Breast epithelium (tissue), 4 donors: ENCODE measurements at places on chromosomes 5 and 9.

DNA sequence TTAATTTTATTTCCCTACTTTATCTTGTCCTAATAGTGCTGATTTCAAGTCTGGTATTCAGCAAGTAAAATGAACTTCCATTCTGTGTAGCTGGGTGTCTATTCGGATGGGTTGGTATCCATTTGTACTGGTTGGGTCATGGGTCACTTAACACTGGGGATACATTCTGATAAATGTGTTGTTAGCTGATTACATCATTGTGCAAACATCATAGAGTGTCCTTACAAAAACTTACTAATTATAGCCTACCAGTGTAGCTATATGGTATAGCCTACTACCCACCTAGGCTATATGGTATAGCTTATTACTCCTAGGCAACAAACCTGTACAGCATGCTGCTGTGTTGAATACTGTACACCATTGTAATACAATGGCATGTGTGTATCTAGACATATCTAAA is 1373.7 kb upstream of the DMAC1 start:
- DNase-seq: no peak

GRCh38 chr5:60257596-60258271 is 364.2 kb upstream of the PDE4D start:
- no peak for DNase-seq

- DNase-seq: peak; percentile 86
Observed at GRCh38 chr9:120916588-120916987, 10.0 kb downstream of the TRAF1 start.

- no peak for DNase-seq
Observed at GRCh38 chr9:111559000-111559610, 34.1 kb downstream of the ZNF483 start.

DNA sequence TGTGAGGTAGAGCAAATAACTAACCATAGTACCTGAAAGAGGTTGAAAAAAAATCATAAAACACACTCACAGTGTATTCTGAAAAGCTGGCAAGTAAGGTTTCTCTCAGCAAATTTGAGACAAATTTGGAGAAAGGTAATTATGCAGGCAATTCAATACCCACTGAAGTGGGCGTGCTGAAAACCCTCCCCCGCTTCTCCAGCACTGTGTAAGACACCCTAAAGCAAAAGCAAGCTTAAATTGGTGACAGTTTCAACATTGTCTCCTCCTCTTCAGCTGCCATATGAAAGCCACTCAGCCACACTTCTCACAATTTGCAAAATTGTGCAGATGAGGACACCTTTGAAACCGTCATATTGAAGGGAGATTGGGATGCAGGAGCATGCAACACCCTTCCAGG is 322.3 kb upstream of the CDH6 start:
- no peak for DNase-seq

DNA sequence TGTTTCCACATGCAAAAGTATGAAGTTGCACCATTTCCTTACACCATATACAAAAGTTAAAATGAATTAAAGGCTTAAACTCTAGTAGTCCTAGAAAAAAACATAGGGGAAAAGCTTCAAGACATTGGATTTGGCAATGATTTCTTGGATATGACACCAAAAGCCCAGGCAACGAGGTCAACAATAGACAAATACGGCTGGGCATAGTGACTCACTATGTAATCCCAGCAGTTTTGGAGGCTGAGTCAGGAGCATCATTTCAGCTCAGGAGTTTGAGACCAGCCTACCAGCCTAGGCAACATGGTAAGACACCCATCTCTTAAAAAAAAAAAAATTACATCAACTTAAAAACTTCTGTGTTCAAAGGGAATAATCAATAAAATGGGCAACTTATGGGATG is 30.9 kb upstream of the SREK1 start:
- DNase-seq: no peak

DNA sequence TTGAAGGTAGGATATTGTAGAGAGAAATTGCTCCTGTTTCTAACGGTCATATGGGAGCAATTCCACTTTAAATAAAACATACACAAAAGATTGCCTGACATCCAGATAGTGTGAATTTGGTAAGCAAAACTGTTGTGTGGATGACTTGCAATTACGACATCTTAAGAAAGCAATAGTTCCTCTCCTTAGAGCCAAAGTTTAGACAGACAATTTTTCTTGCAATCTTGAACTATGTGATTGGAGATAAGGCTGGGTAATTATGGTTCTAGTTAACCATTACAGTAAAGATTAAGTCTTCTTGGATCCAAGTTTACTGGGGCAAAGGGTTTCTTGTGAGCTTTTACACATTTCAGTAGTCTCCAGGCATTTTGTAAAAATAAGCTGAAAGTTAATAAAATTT is 1080.6 kb upstream of the CDH6 start:
- DNase-seq: no peak

GRCh38 chr5:65247594-65247993 is 234.1 kb downstream of the ADAMTS6 start:
- DNase-seq: no peak

- DNase-seq: no peak
Observed at GRCh38 chr9:76901801-76902200, 4.1 kb downstream of the PRUNE2 start.

DNA sequence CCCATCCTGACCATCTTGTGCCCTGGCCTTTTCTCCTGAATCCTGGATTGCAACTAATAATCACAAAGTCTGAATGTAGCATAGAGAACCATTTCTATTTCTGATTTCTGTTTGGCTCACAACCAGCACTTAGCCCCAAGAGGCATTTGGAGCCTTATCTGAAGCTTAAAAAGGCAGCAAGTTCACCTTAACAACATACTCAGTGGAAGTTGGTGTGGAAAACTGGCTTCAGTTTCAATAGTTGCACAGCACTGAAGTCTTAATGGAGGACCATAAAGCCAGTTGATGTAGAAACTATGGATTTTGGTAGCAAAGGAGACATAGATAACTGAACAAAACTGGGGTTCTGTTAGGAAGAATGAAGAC is 574.1 kb downstream of the PSAT1 start:
- no peak for DNase-seq

- DNase-seq: no peak
Observed at GRCh38 chr5:112914584-112914983, 7.4 kb downstream of the REEP5 start.

- no peak for DNase-seq
Observed at GRCh38 chr5:40799258-40799657, 1.1 kb upstream of the PRKAA1 start.

- DNase-seq: no peak
Observed at GRCh38 chr9:71766663-71767062, 1.6 kb downstream of the CEMIP2 start.

GRCh38 chr5:33341351-33341750 is 99.4 kb upstream of the TARS1 start:
- DNase-seq: no peak

DNA sequence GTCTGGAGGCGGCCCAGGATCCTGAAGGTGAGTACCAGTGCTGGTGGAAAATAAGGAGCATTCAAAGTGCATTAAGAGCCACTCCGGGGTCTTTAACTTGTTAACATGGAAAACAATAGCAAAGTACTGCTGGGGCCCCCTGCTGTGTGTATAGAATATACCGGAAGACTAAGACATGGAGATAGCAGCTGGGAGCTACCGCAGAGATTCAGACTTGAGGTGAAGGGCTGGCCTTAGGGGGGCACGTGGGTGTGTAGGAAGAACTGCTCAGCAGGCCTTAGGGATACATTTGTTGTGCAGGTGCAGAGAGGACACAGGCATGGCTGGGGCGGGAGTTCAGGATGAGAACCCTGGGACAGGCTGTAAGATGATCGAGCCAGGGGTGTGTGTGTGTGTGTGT is 1.2 kb upstream of the DMRT1 start:
- no peak for DNase-seq

- no peak for DNase-seq
Observed at GRCh38 chr5:175107028-175107588, 336.9 kb downstream of the DRD1 start.

- DNase-seq: no peak
Observed at GRCh38 chr5:128674837-128675446, 136.9 kb upstream of the FBN2 start.

DNA sequence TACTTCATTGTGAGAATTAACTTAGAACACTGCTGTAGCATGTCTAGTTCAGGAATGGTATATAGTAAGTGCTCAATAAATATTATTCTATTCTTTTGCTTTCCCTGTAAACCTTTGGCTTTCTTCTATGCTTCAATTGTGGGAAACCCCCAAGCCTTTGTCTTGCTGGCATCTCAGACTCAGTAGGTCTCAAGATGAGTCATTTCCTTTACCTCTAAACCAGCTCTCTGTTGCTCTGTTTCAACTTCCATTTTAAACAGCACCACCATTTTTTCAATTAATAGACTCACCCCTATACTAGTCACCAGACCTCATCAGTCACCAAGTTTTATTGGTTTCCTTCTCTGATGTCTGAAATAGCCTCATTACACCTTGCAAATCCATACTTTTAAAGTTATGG is 43.5 kb downstream of the DMAC1 start:
- no peak for DNase-seq

- DNase-seq: no peak
Observed at GRCh38 chr9:111350556-111350955, 20.5 kb upstream of the OR2K2 start.

DNA sequence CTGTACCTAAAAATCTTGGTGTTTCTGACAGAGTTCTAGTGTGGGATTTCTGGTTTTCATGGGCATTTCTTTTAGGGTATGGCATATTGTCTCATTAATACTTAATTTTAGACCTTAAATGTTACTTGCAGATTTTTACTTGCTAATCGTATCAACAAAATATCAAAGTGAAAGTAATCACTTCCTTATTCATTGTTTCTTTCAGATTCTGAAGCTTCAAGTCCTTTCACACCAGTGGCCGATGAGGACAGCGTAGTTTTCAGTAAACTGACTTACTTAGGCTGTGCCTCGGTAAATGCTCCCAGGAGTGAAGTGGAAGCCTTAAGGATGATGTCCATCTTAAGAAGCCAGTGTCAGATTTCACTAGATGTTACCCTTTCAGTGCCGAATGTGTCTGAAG is 45.2 kb downstream of the RABGAP1 start:
- no peak for DNase-seq

- no peak for DNase-seq
Observed at GRCh38 chr5:121108725-121109124, 644.6 kb downstream of the PRR16 start.

GRCh38 chr9:12934545-12935272 is 159.9 kb downstream of the LURAP1L start:
- DNase-seq: no peak

DNA sequence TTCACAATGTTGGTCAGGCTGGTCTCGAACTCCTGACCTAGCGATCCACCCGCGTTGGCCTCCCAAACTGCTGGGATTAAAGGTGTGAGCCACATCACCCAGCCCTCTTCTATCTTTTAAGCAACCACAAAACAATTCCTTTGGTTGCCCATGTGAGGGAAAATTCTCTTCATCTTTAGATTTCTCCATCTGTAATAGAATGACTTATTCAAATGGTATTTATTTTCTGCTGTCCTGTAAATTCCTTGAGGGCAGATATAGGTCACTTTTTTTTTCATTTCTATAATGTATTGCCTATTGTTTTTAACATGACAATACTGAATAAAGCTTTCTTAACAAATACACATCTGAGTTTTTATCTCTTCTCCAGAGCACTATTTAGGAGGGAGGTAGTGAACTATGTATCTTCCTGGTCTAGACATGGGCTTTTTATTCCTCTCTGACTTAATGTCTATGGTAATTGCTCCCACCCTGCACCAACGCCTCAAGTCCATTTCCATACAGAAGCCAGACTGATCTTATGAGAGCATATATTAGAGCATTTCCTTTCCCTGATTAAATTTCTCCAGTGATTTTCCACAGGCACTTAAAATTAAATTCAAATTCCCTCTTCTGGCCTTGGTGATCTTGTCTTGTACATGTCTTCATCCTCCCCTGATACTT is 595.6 kb downstream of the CAAP1 start:
- no peak for DNase-seq

- DNase-seq: no peak
Observed at GRCh38 chr9:96777426-96777864, 442 bp downstream of the ZNF510 start.

GRCh38 chr5:64040490-64040889 is 78.2 kb upstream of the HTR1A start:
- DNase-seq: no peak

DNA sequence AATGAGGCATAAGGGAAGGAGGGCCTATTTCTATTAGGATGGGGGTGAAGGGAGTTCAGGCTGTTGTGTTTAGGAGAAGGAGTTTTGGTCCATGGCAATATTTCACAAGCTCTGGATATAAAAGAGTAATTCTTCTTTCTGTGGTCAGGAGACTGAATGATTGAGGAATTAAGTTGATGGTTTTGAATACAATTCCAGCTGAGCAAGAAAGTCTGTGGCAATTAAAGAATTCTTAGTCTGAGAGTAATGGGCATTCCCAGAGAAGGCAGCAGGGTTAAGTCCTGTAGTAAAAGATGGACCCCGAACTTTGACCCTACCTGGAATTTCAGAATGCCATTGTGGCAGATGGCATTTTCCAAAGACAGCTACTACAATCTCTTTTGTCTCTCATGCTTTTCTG is 202.6 kb downstream of the TLE4 start:
- no peak for DNase-seq

- no peak for DNase-seq
Observed at GRCh38 chr5:172744123-172745104, 26.6 kb downstream of the DUSP1 start.

GRCh38 chr5:173642191-173642816 is 25.9 kb upstream of the BOD1 start:
- no peak for DNase-seq

GRCh38 chr5:77563475-77563874 is 71.4 kb upstream of the WDR41 start:
- DNase-seq: no peak

DNA sequence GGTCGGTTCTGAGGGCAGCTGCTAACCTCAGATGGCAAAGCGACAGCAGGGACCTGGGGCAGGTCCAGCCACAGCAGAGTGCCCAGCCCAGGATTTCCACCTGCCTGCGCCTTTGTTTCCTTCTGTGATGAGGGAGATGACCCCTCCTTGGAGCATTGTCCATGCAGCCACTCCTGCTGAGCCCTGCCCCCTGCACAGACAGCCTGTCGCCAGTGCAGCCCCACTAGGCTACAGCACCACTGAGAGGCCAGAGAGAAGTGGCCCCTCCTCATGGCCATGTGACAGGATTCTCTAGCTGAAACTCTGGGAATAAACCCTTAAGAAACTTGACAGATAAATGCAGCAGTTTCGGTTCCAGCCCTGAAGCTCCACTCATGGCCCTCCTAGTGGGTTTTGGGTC is 10.5 kb upstream of the MRNIP start:
- DNase-seq: no peak

GRCh38 chr5:64576250-64576649 is 70.4 kb downstream of the RGS7BP start:
- DNase-seq: no peak
